Left forelimb (tissue), 1 donor: ENCODE measurements at places on chromosomes 1 and 21.

DNA sequence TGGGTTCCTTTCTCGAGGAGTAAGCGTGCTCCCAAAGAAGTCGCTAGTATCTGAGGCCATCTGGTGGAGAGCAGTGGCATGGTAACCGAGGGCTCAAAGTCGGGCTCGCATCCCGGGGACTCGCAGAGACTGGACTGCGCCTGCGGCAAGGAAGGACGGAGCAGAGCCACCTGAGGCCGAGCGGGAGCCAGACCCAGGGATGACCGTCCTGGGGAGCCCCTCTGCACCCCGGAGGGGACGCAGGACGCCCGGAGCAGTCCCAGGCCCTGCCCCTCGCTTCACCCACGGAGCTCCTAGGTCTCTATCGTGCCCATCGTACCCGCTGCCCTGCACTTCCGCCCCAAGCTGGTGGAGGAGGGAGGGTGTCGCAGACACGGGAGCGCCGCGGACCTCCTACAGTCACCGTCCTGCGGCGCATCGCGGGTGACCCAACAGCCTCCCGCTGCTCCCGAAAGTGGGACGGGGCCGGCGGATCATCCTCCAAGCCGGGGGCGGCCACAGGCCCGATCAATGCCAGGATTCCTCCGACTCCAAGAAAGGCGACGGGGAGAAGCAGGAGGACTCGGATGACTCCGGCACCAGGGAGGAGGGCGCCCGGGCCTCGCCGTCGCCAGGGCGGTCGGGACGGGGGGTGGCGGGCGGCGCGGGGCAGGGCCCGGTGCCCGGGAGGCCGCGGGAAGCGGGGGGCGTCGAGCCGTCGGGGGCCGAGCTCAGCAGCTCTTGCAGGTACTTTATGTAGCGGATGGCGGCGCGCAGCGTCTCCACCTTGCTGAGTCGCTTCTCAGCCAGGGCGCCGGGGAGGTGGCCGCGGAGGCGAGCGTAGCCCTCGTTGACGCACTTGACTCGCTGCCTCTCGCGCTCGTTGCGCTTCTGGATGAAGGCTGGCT lies 2.3 kb upstream of the CACNA1S start:
- DNase-seq: peak; percentile 89

- DNase-seq: no peak
Measured at GRCh38 chr1:9589144-9589718, 520 bp downstream of the TMEM201 start.

DNA sequence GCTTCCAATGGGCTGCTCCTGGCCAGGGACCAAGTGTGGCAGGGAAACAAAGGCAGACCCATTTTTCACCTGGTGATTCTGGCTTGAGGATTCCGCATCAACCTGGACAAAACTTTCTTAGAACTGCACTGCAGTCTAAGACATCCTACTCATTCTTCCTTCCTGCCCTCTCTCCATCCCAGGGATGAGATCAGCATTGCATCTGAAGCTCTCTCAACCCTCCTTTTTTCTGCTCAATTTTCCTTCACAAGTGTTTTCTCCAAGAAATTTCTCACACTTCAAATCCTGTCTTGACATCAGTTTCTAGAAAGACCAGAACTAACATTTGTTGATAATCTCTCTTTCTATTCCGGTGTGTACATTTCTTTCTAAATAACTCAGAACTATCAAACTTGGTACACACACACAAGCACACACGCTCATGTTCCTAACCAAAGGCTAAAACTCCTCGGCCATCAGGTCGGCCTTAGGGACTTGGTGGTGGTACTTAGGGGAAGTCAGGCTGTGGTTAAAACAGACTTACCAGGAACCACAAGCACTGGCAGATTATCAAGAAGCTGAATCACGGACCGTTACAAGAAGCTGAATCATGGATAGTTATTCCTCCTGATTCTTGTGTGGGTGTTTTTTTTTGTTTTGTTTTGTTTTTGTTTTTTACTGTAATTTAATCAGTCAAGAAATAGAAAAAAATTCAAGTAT lies 21.0 kb upstream of the CXADR start:
- no peak for DNase-seq

- no peak for DNase-seq
Measured at GRCh38 chr1:1351511-1352427, 2.6 kb upstream of the DVL1 start.

DNA sequence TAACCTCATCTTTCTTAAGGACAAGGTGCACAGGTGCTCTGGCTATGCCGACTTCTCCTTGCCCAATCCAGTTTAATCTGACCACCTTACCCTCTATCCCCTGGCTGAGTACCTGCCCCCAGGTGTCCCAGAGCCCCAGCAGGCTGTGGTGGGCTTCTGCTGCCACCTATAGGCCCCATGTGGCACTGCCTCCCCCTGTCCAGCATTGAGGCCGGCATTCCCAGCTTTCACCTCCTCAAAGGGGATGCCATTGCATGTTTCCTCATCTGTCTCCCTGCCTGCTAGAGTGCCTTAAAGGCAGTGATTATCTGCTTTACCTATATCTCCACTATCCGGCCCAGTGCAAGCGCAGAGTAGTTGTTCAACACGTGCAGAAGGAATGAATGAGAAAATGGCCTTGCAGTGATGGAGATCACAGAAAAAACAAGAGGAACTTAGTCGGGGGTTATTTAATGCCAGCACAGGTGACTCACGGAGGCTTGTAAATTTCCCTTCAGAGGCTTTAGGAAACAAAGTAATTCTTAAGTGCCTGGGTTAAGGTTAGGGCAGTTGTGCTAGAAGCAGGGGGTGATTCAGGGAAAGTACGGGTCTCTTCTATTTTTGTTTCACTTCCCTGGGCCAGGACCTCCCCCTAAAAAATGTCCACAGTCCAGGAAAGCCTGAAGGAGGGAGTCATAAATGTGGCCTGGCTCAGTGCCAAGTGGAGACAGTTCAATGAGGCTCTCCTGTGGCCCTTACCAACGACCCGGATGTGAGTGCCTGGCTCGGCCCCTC lies 131.8 kb upstream of the NGF start:
- DNase-seq: no peak

- DNase-seq: no peak
Measured at GRCh38 chr1:201214461-201214860, 23.8 kb downstream of the IGFN1 start.

- DNase-seq: no peak
Measured at GRCh38 chr1:23664837-23665795, 26.5 kb upstream of the RPL11 start.

DNA sequence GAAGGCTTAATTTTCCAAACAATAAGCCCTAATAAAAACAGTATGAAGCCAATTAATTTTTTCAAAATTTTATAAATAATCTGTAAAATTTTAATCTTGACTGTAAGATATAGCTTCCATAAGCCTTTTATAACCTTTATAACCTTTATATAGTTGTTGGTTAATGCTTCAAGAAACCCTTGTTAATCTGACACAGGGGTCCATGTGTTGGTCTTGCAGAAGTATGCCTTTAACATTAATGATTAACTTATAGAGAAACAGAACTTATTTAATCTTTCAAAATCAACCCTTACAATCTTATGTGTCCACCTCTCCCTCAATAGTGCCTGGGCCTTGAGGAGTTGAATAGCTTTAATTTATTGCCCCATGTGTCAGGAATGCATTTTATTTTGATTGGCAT lies 23.2 kb upstream of the HAO2 start:
- no peak for DNase-seq

GRCh38 chr1:202961220-202961880 lies 3.2 kb upstream of the ADIPOR1 start:
- DNase-seq: no peak
